CD4-positive, alpha-beta T cell treated with Interleukin-1 beta for 1 hour (primary cell): ENCODE measurements at places on chromosomes 12 and 14.
A peak's percentile ranks its signal among the peaks of the same experiment; 100 is the strongest.

- no peak for DNase-seq
These were observed 183.5 kb downstream of the PRKCH start for GRCh38 chr14:61504901-61505300.

- DNase-seq: no peak
These were observed 714.1 kb downstream of the FSCB start for GRCh38 chr14:43792980-43793379.

- no peak for DNase-seq
These were observed 72.9 kb upstream of the BTG1 start for GRCh38 chr12:92218394-92219077.

DNA sequence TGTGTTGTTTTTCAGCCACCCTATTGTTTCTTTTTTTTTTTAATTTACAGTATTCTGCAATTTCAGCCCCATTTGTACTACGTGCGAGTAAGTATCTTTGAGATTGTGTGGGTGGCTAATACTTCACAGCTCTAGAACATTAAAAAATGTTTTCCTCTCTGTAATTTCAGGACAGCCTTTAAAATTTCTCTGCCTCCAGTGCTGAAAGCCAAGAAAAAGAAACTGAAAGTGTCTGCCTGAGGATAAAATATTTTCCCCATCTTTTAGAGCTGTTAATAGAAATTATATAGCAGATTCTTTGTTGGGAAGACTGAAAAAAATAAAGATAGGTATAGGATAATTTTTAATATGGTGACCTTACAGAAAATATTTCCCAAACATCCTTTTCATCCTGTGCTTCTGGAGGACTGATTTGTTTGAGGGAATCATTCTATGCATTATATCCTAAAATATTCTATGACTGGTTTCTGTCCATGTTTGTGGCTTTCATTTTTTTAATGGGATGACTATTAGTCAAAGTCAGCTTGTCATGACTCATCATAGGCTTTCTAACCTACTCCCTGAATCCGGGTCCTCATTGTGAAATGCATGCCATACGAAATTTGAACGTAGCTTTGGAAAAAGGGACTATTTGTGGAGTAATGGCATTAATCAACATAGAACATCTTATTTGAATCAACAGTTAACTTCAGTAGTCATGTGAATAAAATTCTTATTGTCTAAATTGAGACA lies 10.8 kb upstream of the TCTN2 start:
- no peak for DNase-seq

GRCh38 chr12:98750511-98750910 lies 105.4 kb downstream of the APAF1 start:
- no peak for DNase-seq

GRCh38 chr12:111033281-111034082 lies 113.1 kb upstream of the MYL2 start:
- no peak for DNase-seq

DNA sequence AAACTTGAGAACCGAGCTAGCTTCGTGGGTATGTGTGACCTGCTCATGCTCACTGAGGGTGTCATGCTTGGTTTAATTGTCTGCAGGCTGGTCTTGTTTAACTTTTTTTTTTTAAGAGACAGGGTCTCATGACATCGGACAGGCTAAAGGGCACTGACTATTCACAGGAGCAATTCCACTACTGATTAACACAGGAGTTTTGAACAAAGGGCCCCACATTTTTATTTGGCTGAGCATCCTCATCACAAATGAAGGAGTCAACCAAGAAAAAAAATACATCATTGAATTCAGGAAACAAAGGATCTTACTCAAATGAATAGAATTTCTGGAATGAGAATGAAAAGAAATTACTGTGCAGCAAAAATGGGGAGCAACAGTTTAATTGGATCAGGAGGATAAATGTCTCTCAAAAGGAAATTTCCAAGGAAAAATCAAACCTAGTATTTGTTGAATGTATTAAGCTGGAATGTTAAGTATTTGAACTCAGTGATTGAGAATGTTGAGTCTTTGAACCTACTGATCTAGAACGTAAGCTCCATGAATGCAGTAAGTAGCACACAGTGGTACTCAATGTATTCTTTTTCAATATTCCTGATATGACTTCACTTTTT lies 20.8 kb upstream of the PYROXD1 start:
- no peak for DNase-seq

DNA sequence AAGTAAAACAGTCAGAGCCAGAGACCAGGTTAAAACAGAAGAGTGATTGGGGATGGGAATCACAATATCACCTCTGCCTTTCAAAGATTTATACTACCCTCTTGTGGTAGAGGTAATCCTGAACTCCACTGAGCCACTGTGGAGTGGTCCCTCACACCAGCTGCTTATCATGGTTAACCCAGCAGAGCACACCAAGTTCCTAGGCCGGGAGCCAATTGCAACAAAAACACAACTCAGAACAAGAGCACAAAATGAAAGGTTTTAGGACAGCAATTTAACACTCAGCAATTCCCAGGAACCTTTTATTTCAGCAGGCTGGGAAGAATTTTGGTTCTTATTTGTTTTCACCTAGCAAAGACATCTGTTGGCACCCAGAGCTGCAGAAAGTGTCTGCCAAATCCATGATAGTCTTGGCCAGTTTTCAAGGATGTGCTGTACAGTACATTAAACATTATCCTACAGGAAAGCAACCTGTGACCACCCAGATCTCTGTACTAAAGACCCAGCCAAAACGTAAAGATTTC lies 220.5 kb upstream of the ATXN7L3B start:
- no peak for DNase-seq

- DNase-seq: peak; percentile 77
These were observed 52.9 kb upstream of the OR9K2 start for GRCh38 chr12:55073043-55074022.

DNA sequence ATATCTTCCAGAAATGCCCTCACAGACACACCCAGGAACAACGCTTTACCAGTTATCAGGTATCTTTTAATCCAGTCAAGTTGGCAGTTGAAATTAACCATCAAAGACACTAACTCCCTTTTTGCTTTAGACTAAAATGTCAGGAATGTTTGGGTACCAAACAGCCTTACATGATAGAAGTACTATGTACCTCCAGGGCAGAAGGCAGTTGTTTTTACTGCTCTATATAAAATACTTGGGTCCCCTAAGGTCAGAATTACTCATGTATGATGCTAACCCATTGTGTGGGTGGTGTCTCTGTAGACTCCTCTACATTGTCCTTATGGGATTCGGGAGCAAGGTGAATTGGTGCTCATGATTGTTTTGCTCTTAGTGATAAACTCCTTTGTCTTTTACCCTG lies 492.5 kb upstream of the FLRT2 start:
- DNase-seq: no peak

GRCh38 chr12:91274916-91275315 lies 92.3 kb upstream of the DCN start:
- DNase-seq: no peak

DNA sequence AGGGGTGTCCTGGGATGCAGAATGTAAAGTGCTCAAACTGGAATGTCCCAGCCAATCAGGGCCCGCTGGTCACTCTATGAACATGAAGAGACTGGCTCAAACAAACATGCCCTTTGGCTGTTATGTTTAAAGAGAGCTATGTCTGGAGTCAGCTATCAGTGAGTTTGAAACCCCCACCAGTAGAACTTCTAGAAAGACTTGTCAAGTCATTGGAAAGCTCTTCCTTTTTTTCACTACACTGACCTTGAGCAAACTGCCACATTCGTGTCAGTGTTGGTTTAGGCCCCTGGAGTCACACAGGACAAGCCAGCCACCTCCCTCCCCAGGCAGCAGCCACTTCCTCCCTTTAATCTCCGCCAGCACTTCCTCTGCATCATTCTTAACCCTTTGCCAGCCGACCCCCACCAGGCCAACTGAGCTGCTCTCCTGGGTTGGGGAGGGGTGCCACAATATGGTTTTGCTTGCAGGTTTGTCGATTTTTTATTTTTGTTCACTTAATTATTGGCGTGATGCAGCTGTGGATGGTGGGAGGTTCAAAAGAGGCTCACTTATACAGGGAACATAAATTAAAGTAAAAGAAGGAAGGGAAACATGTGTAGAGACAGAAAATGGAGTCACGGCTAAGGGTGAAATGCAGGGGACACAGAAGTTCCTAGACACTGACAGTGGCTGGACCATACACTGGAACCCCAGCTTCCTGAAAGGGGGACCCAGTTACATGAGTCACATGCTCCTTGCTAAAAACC lies 25.3 kb downstream of the CMKLR1 start:
- peak; percentile 54 for DNase-seq

DNA sequence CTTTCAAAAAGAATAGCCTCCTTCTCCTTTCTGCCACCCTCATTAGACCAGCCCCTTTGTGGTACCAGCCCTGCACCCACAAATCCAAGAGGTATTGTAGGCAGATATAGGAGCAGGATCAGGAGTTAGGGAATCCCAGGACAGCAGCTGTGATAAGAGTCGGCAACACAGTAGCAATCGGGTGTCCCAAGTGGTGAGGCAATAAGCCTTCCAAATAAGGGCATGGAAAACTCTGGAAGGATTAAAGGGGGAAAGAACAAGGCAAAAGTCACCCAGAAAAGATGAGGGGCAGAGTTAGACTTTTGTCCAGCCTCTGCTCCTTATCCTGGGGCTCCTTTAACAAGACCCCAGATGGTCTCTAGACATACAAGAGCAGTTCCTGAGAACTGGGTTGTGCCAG lies 204.2 kb downstream of the TBX5 start:
- DNase-seq: no peak

GRCh38 chr14:82537831-82538230 lies 1004.2 kb upstream of the SEL1L start:
- DNase-seq: no peak

DNA sequence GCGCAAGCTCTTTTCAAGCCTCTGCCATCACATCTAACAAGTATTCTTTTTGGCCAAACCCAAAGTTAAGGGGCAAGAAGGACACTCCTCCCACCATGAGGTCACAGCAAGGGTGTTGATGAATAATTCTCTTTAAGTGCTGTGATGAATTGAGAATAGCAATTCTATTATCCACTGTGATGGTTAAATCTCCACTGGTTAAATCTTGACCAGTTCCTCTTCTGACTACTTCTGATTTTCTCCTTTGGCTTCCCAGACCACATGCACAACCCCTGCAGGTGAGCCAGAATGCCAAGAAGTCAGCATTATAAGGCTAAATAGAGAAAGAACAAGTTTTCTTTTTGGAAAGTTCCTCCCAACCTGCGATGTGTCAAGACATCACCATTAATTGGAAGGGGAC lies 90.6 kb upstream of the BCL2L14 start:
- no peak for DNase-seq

GRCh38 chr12:111408686-111409402 lies 3.1 kb downstream of the SH2B3 start:
- no peak for DNase-seq

GRCh38 chr14:22487941-22488340 lies 101.1 kb downstream of the DAD1 start:
- no peak for DNase-seq

- no peak for DNase-seq
These were observed 151.6 kb downstream of the DPF3 start for GRCh38 chr14:72742118-72742837.

GRCh38 chr12:87259391-87259790 lies 769.8 kb downstream of the C12orf50 start:
- no peak for DNase-seq

DNA sequence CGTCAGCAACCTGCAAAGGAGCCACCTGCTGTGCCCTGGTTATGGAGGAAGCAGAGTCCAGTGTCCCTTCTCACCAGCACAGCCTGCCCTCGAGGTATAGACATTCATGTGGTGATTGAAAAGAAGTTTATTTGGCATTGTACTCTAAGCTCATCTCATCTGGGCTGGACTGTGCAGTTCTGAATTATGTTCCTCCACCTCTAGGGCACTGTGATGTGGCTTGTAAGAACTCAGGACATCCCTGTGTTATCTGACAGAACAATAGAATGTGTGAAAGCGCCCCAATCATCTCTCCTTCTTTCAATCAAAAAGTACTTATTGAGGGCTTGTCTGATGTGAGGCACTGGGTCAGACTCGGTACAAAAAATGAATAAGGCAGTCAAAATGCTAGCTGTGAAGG lies 140.1 kb downstream of the DHRS2 start:
- no peak for DNase-seq

DNA sequence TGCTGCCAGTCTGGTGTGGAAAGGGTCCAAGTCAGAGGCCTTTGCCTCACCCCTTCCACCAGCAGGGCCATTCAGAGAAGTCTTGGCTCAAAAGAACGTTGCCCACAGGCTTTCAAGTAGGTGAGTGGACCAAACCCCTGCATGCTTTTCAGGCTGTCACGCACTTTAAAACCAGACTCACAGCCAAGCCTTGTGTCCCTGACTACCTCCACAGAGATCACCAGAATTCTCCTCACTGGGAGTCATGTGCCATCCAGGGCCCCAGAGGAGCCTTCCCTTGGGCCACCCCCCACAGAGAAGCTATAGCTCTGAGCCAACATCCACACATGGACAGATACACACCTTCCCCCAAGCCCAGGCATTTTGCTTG lies 283.1 kb downstream of the DPF3 start:
- no peak for DNase-seq

GRCh38 chr12:94534278-94534677 lies 74.6 kb upstream of the CEP83 start:
- no peak for DNase-seq

DNA sequence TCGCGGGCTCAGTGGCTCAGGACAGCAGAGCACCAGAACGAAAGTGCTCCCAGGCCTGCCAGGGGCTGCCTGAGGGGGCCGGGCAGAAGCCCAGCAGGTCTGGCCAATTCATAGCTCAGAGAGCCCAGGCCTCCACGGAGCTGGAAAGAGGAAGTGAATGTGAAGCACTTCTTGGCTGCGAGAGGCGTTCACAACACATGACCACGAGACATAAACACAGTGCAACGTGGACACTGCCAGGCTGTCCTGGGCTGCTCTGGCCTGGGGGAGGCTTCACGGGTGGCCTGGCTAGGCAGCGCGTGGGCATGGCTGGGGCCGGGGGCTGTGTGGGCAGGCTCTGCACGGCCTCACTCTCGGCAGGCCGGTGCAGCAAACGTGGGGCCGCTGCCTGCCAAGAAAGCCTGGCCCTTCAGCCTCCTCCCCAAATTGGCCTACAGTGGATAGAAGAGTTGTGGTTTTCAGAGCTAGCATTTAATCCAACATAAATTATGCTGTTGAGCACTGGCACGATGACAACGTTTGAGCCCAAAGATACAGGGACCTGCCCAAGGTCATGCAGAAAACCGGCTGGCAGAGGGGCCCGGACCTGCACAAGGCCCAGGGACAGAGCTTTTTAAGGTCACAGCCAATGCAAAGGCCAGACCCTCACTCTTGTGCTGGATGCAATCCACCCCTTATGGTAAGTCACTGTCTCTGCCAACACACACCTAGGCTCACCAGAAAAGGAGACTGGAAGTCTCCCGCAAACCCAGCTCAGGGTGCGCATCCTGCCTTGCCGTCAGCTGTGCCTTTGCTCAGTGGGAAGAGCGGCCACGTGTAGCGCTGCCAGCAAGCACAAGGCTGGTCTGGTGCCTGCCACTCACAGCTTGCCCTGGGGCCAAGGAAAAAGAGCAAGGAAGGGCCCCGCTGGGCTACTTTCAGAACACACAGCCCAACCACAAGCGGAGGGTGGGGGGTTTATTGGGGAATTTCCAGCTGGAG lies 8.6 kb downstream of the SLC25A29 start:
- no peak for DNase-seq
